Vagina (tissue), 2 donors: ENCODE measurements at places on chromosomes 4 and X.

DNA sequence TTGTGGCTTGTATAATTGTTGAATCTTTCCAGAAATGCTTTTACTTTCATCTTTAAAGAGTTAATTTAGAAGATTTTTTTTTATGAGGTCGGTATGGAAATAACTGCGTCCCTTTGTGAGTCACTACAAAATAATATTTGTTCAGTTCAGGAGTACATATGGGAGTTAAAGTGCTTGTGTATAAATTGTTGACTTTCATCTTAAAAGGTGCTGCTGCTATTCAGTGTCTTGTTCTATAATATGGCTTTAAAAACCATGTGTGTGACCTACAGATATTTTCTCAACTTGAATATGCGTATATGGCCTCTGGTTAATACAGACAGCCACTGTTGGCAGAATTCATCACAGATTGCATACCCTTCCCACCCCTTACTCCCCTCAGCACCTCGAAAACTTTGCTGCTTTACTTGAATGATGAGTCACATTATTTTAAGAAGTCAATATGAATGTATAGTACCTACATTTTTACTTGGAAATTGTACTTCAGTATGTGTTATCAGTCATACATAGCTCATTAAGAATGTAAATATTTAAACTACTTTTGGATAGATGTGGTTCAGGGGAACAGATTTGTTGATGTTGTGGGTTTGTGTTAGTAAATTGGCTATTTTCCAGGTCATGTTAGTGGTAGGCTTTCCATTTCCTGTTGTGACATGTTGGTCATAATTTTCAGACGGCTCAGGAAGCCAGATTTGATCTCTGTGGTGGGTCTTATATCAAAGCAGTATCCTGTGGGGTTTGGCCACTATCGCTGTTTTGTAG is 1.5 kb downstream of the CLCN3 start:
- DNase-seq, result no peak

DNA sequence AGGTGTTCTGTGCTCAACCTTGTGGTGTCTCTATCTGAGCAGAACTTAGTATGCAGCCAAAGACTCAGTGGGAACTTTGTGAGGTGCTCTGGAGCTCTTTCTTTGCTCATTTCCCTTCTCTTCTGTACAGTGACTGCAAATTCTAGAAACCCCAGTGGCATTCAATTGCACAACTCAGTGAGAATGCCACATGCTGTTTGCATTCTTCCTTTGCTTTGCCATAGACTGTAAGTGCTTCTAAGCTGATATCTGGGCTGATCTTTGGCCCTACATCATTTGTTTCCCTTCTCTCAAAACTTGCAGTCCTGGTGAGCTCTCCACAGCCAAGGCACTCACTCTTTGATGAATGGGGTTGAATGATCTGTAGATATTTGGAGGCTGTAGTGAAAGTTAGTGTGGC is 7.0 kb downstream of the PNMA3 start:
- DNase-seq, result no peak

GRCh38 chr4:3387154-3387942 is 54.4 kb upstream of the HGFAC start:
- DNase-seq, result no peak

DNA sequence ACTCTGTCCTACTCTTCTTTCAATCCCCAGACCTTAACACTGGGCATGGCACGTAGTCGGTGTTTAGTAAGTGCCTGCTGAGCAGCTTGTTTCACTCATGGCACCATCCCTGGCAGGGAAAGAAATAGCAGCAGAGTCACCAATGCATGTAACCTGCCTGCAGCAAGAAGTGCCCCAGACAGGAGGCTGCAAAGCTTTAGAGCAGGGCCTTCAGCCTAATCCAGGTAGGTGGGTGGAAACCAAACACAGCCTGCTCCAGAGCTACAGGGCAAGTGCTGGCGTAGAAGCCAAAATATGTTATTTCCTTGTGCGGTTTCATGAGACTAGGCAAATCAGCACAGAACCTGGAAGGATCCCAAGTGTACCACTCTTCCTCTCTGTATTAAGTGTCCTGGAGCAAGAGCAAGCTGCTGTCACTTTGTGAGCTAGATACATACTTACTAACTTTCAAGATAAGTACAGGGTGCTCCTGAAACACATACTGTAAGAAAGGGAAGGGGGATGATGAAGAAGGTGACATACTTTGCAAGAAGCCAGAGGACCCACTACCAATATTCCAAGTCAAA is 5.5 kb downstream of the PROM1 start:
- DNase-seq, result no peak
